ENCODE measurements at places on chromosomes 6 and 20. TPM values are rescaled to one million over a fixed set of nuclear protein-coding genes. Genes with fewer than 3 reads are reported as not detected.

DNA sequence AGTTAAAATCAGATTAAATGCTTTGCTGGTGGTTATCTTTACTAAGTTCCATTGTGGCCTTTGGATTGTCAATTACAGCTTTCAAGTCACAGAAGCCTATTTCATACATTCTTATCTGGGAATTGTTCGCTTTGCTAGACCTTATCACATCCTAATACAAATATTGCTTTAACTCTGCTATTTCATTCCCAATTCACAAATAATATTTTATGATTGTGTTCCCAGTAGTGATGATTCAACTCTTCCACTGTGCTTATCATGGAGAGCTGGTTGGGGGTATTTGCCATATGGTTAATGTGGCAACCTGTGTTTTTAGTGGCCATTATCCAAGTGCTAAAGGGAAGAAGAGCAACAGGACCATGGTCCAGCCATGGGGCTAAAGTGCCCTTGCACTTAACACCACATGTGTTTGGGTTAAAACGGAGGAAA is 72.9 kb upstream of the GLP1R start:
- peak; percentile 36 for DNase-seq

ACSS2 gene
- 78.9 TPM for total RNA-seq

GRCh38 chr6:132322398-132322797 is 78.9 kb downstream of the MOXD1 start:
- DNase-seq, result no peak

DNA sequence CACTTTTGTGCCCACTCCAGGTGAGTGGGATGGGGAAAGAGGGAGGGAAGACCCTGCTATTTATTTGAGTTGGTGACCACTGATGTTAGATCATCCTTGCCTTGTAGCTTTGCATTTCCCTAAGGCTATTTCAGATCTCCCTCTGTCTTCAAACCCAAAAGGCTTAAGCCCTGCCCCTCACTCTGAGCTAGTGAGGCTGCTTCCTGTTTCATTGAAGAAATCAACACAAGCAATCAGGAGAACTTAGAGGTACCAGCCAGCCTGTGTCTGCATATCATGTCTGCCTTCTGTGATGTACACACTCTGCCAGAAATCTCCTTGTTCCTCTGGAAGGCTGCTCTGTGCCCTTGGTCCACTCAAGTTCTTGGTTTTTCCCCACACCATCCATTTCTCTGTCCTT is 135.3 kb downstream of the ARID1B start:
- DNase-seq, result no peak

GRCh38 chr6:152094992-152095592 is 287.6 kb downstream of the ESR1 start:
- peak; percentile 94 for DNase-seq

GRCh38 chr6:6328451-6328850 is 8.0 kb upstream of the F13A1 start:
- DNase-seq, result no peak

PSORS1C1 gene
- 2.0 TPM for total RNA-seq

- DNase-seq, result no peak
These were observed 15.0 kb downstream of the FKBP5 start for GRCh38 chr6:35673755-35674154.

DNA sequence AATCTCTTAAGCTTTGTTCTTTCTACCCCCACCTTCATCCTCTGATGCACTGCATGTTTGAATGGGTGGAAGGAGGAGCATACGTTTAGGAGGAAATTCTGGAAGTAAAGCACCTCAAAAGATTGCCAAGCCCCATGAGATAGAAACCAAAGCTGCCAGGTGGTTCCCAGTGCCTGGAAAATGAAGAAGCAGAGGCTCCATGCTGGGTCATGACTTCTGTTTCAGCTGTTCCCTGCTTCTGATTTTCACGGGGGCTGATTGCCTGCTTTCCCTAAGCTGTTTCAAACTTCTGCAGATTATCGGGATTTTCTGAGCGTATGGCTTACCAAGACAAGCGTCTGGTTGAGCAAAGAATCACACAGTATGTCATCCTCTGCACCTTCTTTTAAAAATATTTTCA is 87.5 kb upstream of the SYNDIG1 start:
- no peak for DNase-seq

CLPSL1 gene
- total RNA-seq, result not detected

DNA sequence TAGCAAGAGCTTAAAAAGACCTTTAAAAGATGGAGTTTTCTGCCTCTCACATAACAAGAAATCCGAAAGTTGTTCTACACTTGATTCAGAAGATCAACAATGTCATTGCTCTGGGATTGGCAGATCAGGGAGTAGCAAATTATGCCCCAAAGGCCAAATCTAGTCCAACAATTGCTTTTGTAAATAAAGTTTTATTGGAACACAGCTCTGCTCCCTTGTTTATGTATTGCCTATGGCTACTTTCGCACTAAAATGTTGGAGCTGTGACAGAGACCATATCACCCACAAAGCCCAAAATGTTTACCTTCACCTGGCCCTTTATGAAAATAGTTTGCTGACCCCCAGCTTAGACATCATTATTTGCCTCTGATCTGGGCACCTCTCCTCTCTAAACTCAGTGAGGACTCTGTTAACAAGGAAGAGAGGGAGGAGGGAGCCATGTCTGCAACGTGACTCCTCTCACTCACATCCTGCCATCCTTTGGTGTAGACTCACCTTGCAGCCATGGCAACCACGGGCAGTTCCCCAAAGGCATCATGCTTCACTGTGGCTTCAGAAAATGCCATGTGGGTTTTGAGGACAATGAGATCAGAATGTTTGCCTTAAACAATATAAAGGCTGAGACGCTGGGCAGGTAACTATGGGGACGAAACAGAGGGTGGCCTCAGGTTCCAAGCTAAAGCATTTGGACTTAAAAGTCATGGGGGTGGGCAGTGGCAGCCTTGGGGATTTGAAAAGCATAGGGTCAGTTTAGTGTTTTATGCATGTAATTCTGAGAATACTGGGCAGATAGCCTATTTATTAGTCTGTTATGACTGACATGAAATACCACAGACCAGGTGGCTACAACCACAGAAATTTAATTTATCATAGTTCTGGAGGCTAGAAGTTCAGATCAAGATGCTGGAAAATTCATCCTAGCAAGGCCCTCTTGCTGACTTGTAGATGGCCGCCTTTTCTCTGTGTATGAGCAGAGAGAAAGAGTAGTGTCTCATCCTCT is 149.7 kb upstream of the TNFAIP3 start:
- peak; percentile 87 for DNase-seq

OR2B3 gene
- total RNA-seq, result not detected

GRCh38 chr6:28896505-28897368 is 27.0 kb downstream of the TRIM27 start:
- DNase-seq, result peak; percentile 69

ETV7 gene
- total RNA-seq, result not detected

DNA sequence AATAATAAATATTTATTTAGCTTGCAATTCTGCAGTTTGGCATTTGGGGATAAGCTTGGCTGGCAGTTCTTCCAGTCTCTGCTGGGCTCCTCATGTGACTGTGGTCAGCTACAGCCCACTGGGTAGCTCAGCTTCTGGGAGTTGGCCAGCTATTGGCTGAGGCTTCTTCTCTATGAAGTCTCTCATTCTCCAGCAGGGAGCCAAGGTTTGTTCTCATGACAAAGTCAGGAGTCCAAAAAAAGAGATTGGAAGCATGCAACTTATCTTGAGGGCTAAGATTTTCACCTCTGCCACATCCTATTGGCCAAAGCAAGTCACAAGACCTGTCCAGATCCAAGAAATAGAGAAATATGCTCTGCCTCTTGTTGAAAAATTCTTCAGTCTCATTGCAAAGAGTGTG is 94.6 kb downstream of the SNAP25 start:
- no peak for DNase-seq

- DNase-seq, result no peak
These were observed 70.0 kb upstream of the SASH1 start for GRCh38 chr6:148272597-148272996.

GRCh38 chr6:10146715-10147451 is 268.0 kb downstream of the TFAP2A start:
- peak; percentile 49 for DNase-seq

DYNLT2 gene
- 0.51 TPM for total RNA-seq

- DNase-seq, result peak; percentile 16
These were observed 689.4 kb upstream of the MAP3K7 start for GRCh38 chr6:91276315-91276714.

CNKSR3 gene
- total RNA-seq, result 3.2 TPM

DNA sequence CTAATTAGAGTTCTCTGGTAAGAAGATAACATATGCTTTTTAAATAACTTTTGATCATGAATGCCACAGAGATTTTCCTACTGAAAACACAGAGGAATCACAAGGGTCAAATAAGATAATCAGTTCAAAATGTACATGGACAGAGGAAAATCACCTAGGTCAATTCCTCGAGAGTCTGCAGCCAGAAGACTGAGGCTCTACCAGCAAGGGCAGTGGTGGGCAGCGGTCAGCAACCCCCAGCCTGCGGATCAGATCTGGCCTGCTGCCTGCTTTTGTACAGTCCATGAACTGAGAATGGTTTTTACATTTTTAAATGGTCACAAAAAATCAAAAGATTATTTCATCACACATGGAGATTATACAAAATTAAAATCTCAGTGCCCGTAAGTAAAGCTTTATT is 79.0 kb downstream of the FYN start:
- DNase-seq, result no peak

- DNase-seq, result no peak
These were observed 53.1 kb downstream of the SLC22A1 start for GRCh38 chr6:160174681-160175080.

DNA sequence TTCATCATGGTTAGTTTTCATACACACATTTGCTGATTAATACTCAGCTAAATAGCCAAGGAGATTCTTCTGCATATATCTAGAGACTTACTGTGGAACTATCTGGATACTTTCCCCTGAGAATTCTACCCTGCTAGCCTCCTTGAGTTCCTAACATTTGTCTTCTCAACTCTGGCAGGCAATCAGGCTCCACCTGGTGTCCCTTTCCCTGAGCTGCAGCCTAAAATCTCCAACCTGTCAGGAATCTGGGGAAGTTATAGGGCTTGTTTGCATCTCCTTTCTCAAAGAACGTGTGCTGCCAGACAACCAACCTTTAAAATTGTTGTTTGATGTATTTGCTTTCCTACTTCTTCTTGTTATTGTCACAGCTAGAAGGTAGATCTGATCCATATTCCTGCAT is 73.4 kb downstream of the FUT9 start:
- peak; percentile 42 for DNase-seq

CD164 gene
- 95.6 TPM for total RNA-seq

DNA sequence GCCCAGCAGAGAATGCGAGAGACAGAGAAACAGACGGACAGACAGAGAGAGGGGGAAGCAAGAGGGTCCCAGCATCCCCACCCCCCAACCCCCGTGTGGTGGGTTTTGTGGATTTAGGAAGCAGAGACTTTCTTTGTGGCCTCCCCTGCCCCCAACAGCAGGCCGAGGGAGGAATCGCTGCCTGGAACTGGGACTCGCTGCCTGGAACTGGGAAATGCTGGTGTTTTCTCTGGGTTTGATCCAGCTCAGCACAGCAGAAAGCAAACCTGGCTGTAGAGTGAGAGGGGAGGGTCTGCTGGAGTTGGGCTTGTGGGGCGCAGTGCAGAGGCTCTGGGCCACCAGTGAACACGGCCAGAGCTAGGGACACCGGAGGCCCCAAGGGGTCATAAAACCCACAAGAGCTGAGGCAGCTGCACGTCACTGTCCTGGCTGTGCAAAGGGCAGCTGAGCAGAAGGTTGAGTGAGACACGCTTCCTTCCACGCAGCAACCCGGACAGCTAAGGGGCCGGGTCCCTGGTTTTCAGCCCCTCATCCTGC is 181.8 kb downstream of the TAF4 start:
- DNase-seq, result no peak

SMOC2 gene
- total RNA-seq, result not detected

SNAP25 gene
- total RNA-seq, result not detected

DNA sequence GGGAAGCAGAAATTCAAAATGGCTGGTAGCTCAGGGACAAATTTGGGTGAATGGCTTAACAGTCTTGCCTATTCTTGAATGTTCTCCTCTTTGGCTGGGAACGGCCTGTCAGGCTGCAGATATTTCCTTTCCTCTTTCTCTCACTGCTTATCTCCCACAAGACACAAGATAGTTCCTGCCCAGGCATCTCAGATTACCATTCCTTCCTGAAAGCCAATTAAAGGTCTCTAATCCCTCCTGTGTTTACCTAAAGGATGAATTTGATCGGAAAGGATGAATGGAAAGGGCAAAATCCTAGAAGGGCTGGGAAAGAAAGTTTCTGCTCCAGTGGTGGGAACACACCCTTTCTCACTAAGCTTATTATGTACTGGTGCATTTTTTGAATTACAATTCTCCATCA is 95.9 kb upstream of the JAG1 start:
- peak; percentile 47 for DNase-seq

GRCh38 chr20:42857446-42857845 is 332.3 kb downstream of the PTPRT start:
- DNase-seq, result no peak

SAPCD1 gene
- 6.0 TPM for total RNA-seq

Data from PC-3 (cell line).